ENCODE measurements at places on chromosomes 2 and 18.

DNA sequence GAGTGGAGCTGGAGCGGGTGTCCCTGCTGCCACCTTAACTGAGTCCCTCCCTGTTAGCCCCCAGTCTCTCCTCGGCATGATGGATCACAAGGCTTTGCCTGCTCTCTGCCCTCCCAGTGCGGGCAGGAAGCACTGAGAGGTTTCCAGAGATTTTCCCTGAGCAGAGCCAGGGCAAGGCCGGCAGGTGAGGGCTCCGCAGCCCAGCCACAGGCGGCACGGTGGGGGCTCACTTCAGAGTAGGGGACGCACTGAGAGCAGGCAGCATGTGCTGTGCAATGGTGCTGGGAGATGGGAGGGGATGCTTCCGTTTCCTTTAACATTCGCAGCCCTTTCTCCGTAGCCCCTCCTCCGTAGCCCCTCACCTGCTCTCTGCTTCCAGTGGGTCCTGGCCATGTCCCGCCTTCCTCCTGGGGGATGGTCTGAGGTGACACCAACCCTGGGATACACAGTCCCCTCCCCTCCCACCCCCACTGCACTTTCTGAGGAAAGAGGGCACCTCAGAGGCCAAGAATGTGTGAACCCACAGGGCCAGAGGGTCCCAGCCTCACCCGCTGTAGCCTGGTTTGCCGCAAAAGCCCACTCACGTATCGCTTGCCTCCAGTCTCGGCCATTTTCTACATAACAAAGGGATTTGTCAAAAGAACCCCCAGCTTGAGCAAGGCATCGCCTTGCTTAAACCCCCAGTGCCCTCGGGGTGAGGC, 10.7 kb downstream of the KCNF1 start:
- no peak for DNase-seq

GRCh38 chr18:13163167-13163927, 55.2 kb upstream of the LDLRAD4 start:
- DNase-seq = no peak

GRCh38 chr2:98028101-98028561, 32.4 kb upstream of the TMEM131 start:
- DNase-seq = no peak

DNA sequence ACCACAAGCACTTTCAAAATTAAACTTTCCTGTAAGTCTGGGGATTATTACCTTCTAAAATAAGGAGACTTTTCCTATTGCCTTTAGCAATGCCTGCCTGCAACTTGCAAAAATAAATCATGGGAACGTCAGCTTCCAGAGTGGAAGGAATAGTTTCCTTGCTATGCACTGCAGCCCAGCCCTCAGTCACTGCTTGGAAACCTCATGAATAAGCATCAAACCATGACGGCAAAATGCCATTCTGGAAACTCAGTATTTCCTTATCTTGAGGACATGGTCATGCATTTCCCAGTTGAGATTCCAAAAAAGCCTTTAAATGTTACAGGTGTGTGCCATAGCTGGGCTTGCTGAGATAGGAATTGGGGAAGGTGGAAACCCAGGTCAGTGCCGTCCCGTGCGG, 84.2 kb upstream of the OTOS start:
- DNase-seq = peak; percentile 89

GRCh38 chr2:38106405-38107094, 30.6 kb upstream of the CYP1B1 start:
- peak; percentile 76 for DNase-seq

DNA sequence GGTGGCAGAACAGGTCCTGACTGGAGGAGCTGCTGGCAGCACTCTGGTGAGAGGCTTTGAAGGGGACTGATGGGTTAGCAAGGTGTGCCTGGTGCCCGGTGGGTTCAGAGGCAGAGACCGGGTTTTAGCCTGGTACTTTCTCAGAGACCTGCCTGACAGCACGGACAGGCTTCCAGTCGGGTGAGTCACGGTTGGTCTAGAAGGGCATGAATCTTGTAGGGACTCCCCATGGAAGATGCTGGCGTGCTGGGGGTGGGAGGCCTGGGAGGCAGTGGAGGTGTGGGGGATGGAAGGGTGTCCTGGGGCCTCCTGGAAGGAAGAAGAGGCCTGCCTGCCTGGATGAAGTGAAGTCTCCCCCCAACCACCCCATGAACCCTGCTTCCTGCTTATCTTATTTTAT, 52.6 kb downstream of the ACKR3 start:
- no peak for DNase-seq

DNA sequence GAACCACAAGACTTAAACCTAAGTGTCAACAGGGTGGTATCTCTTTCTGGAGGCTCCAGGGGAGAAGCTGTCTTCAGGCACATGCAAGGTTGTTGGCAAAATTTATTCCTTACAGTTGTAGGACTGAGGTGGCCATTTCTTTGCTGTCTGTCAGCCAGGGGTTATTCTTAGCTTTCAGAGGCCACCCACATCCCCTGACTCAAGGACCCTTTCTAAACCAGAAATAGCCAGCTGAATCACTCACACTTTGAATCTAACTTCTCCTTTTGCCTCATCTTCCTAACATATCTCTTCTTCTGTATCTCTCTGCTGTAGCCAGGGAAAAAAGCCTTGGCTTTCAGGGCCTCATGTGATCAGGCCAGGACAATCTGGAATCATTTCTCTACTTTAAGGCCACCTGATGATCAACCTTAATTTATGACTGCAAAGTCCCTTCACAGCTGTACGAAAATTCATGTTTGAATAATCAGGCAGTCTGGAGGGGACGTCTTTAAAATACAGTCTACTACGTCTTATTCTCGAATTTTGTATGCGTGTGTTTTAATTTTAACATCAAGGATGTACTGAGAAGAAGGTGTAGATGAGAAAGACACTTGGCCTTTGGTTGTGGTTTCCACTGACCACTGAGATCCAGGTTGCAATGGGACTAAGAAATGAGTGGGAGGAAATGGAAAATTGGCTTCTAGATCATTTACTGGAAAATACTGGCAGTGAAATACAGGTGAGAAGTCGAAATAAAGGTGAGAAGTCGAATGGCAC, 90.4 kb downstream of the DOCK10 start:
- no peak for DNase-seq

GRCh38 chr2:168118733-168119514, 128.5 kb downstream of the STK39 start:
- DNase-seq = peak; percentile 74

- DNase-seq = no peak
Measured at GRCh38 chr2:2187196-2187595, 143.9 kb downstream of the MYT1L start.

- no peak for DNase-seq
Measured at GRCh38 chr2:222576171-222577081, 79.5 kb downstream of the FARSB start.

GRCh38 chr2:170375192-170375591, 197.2 kb downstream of the MYO3B start:
- DNase-seq = peak; percentile 33

- no peak for DNase-seq
Measured at GRCh38 chr2:213243189-213244044, 40.8 kb upstream of the SPAG16 start.

GRCh38 chr2:178005756-178006155, 66.8 kb downstream of the PDE11A start:
- DNase-seq = peak; percentile 24

- no peak for DNase-seq
Measured at GRCh38 chr18:11089931-11090715, 59.2 kb downstream of the PIEZO2 start.

- DNase-seq = no peak
Measured at GRCh38 chr2:181958726-181959125, 26.9 kb upstream of the PPP1R1C start.

GRCh38 chr2:240428245-240428644, 7.2 kb upstream of the GPC1 start:
- no peak for DNase-seq

DNA sequence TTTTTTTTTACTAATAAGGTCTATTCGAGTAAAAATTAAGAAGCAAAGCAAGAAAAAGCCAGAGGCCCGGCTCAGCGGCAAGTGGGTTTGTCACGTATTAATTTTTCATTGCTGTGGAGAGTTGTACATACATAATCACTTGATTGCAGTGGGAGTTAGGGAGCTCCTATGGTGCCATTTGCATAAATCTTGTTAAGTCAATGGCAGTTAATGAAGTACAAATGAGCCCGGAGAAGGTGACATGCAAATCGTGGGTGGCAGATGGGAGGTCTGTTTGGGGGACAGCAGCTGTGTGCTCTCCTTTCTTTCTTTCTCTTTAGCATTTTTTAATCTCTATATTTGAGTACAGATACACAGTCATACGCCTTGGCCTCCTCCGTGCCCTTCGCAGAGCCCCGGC, 317.0 kb downstream of the AGAP1 start:
- no peak for DNase-seq

DNA sequence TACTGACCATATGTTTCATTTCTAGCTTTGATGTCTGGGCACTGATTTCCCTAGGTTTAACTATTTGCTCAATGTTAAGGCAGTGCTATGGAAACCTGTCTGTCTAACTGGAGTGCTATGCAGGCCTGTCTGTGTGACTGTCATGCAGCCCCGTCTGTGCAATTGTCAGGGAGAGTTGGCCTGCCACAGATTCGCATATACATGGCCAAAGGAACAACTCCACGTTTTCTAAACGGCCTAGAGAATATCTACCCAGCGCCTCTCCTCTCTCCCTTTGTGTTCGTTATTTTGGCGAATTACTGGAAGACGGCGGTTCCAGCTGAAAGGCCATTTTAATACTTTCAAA, 59.6 kb upstream of the PSME4 start:
- no peak for DNase-seq

GRCh38 chr2:32363597-32363996, 6.8 kb downstream of the BIRC6 start:
- DNase-seq = peak; percentile 87

DNA sequence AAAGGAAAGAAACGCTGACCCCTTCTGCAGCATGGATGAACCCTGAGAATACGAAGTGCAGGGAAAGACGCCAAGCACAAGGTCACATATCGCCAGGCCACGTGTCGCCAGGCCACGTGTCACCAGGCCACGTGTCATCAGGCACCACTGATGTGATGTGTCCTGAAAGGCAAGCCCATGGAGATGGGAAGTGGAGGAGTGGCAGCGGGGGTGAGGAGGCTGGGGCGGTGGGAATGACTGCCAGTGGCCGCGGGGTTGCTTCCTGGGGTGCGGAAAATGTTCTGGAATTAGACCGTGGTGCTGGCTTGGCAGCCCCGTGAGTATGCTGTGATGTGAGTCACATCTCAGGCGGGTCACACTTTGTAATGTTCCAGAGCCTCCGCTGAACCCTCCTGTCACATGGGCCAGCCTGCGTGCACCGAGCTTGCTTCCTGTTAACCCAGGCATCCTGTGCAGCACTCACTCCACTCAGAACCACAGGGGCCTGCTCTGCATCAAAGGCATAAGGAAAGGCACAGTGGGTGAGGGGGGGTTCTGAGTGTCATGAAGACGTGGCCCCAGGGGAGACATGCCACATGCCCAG, 39.0 kb downstream of the SLC66A2 start:
- peak; percentile 29 for DNase-seq

GRCh38 chr18:22846697-22847096, 86.4 kb upstream of the RBBP8 start:
- no peak for DNase-seq

DNA sequence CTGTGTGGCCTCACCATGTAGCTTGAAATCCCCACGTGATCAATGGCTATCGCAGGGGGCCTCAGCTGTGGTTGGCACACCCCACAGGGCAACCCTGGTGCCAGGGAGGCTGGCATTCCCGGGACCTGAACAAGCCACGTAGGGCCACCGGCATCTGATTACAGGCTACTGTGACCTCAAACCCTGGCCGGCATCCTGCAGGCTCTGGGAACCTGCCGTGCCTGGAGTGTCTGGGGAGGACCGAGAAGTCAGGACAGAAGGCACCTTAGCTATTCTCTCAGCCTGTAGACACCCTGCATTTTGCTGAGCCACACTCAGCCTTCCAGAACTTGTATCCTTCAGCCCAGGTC, 213.0 kb downstream of the GLI2 start:
- DNase-seq = no peak

GRCh38 chr18:32759611-32760167, 13.1 kb downstream of the KLHL14 start:
- no peak for DNase-seq

DNA sequence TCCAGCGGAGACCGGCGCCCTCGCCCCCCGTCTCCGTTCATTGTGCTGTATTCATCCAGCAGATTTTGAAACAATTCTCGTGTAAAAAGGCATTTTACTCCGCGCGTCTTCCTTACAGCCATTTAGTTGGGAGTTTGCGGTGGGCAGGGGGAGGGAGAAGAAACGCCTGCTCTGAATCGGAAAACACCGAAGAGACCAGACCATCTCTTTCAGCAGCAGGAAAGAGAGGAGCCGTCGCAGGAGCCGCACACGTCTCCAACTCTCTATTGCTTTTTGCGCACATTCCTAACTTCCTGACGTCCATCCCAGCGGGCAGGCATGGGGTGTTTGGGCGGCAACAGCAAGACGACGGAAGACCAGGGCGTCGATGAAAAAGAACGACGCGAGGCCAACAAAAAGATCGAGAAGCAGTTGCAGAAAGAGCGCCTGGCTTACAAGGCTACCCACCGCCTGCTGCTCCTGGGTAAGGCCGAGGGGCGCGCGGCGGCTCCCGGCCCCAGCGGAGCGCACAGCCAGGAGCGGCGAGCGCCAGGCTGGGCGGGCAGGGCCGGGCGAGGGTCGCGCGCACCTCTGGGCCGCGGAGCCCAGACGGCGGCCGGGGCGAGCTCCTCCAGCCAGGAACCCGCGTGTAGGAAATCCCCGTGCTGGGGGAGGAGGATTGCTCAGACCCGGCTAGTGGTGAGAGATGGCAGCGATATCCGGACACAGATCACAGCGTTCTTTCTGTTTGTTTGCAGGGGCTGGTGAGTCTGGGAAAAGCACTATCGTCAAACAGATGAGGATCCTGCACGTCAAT, 63.2 kb downstream of the GNAL start:
- peak; percentile 54 for DNase-seq

GRCh38 chr2:64225491-64225890, 81.3 kb upstream of the PELI1 start:
- DNase-seq = peak; percentile 58

DNA sequence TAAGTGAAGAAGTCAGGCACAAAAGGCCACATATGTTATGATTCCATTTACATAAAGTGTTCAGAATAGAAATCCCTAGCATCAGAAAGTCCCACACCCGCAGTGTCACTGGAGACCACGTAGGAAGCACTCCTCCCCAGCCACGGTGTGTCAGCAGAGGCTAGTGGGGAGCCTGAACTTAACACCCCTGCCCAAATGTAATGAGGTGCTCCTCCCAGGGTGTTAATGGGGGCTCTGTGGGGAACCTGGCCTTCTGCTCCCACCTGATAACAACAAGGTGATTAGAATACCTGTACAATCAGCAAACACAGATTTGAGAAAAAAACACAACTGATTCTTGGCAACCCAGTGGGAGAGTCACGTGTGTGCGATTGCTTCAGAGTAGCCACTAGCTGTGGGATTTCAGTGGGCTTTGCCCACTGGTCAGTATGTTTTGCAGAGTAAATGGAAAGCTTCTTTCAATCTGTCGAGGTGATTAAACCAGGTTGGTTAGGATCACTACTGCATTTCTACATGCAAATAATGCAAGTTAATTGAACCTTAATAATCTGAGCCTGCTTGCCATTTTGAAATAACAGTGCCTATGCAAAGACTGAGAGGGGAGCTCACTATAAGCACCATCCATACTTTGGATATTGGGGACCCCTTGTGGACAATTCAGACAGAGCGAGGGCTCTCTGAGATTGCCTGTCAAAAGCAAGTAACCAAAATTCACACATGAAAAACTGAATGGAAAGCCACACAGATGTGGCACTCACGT, 20.6 kb upstream of the ATRAID start:
- peak; percentile 40 for DNase-seq

All from kidney tubule cell (primary cell).